Suprapubic skin (tissue), 4 donors: ENCODE measurements at places on chromosomes 4 and X.

- no peak overlapping the region for H3K4me3 ChIP-seq
- no peaks in the 10 kb centered on the region for H3K36me3 ChIP-seq
- no peaks in the 10 kb centered on the region for H3K4me1 ChIP-seq
- H3K27ac ChIP-seq = no peak overlapping the region
- no peak for DNase-seq
- H3K27me3 ChIP-seq = no peaks in the 10 kb centered on the region
Measured at GRCh38 chr4:10697086-10697485, 12.5 kb upstream of the CLNK start.

- DNase-seq = no peak
- H3K27me3 ChIP-seq = no peaks in the 10 kb centered on the region
- no peak overlapping the region for H3K4me3 ChIP-seq
- H3K36me3 ChIP-seq = no peaks in the 10 kb centered on the region
- H3K4me1 ChIP-seq = no peaks in the 10 kb centered on the region
- no peak overlapping the region for H3K27ac ChIP-seq
Measured at GRCh38 chr4:153728151-153728550, 31.7 kb downstream of the RNF175 start.

- no peak overlapping the region for H3K27ac ChIP-seq
- no peak for DNase-seq
- no peaks in the 10 kb centered on the region for H3K36me3 ChIP-seq
- H3K4me1 ChIP-seq = no peaks in the 10 kb centered on the region
- no peak overlapping the region for H3K4me3 ChIP-seq
Measured at GRCh38 chr4:35912174-35912573, 332.1 kb downstream of the ARAP2 start.

- no peak for DNase-seq
- no peak overlapping the region for H3K4me3 ChIP-seq
- H3K27ac ChIP-seq = no peak overlapping the region
- H3K36me3 ChIP-seq = no peaks in the 10 kb centered on the region
Measured at GRCh38 chr4:178955614-178956013, 1513.4 kb upstream of the AGA start.

DNA sequence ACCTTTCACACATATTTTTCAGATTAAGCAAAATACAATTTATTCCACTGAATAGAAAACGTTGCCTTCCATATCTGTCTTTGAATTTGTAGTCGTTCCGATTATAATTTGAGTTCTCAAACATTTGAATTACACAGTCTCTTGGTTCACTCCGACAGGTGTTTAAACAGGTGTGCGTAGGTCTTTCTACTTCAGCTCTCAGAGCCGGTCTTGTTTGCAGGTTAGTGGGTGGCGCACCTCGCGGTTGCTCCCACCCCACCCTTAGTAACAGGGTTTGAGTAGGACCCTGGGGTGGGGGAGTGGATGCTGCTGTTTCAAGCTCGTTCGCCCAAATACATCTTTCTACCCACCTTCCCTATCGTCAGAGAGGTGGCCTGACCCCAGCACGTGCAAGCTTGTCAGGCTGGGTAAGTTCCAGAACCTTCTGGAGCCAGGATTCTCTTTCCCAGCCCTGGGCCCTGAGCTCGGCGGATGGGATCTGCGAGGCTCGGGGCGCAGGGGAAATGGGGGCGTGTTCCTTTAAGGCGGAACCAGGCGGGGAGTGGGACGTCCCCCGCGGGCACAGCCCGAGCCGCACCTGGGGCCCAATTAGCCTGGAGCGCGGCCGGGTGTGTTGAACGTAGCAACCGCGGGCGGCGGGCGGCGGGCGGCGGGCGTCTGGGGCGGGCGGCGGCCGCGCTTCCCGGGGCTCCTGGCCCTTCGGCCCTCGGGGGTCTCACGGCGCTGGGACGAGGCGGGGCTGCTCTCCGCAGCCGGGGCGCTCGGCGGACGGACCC lies at the start of gene FAM149A:
FAM149A (plus strand) TSS at position 591 of the 776 bp plus-strand sequence.
- no peak within 1 kb of the TSS for H3K27ac ChIP-seq
- DNase-seq = no peak
- H3K4me3 ChIP-seq = peak within 1 kb of the TSS; percentile 65
- peaks cover 8% of the 10 kb centered on the region for H3K27me3 ChIP-seq
- peaks cover 16% of the 10 kb centered on the region for H3K4me1 ChIP-seq

DNA sequence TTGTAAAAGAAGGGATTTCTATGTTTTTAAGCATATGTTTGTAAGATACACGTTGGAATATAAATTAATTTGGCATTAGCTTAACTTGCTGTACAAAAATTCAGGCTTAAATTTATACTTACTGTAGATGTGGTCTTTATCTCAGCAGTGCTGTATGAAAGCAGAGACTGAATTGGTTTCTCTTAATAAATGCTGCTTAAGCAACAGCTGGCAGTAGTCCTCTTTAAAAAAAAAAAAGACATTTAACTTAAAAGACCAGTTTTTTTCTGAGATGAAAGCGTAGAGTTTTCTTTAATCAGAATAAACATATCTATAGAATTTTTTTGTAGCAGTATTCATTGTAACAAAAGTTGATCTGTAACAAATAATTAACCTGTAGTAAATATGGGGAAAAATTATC lies 124.6 kb downstream of the RAP1GDS1 start:
- no peaks in the 10 kb centered on the region for H3K36me3 ChIP-seq
- H3K27ac ChIP-seq = no peak overlapping the region
- no peaks in the 10 kb centered on the region for H3K4me1 ChIP-seq
- no peaks in the 10 kb centered on the region for H3K27me3 ChIP-seq

DNA sequence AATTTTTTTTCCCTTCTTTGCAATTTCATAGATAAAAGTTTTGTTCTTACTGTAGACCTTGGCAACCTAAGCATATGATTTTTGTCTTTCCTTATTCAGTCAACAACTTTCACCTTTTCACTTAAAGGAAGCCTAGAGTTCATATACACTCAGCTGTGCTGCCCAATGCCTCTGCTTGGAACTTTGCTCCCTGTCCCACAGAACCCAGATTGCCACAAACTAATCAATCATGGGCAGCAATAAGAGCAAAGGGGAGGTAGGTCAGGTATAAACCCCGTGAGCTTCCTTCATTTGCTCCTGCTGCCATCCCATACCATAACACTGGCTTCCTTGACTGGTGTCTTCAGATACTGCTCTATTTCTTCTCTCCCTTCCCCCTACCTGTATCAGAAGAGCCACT lies 51.0 kb upstream of the BEND2 start:
- H3K27me3 ChIP-seq = no peaks in the 10 kb centered on the region
- no peak for DNase-seq

DNA sequence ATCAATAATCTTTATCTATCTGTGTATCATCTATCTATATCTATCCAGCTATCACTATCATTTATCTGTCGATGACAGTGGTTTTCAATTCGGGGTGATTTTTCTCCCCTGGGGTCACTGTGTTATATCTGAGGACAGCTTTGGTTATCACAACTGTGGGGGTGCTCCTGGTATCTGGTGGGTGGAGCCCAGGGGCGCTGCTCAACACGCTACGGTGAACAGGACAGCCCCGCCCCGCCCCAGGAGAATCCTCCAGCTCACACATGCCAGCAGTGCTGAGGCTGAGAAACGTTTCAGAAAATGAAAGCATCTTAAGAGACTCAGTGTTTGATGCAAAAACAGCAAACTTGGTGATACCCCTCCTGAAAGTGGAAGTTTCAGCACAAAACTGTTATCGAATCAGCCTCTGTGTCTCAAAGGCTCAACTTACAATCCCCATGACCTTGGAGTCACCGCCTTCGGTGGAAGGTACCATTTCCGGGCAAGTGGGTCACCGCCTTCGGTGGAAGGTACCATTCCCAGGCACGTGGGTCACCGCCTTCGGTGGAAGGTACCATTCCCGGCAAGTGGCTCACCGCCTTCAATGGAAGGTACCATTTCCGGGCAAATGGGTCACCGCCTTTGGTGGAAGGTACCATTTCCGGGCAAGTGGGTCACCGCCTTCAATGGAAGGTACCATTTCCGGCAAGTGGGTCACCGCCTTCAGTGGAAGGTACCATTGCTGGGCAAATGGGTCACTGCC lies 315.3 kb downstream of the DHRSX start:
- no peak for DNase-seq
- H3K4me3 ChIP-seq = no peak overlapping the region
- H3K4me1 ChIP-seq = no peaks in the 10 kb centered on the region
- no peaks in the 10 kb centered on the region for H3K27me3 ChIP-seq
- no peak overlapping the region for H3K27ac ChIP-seq

GRCh38 chr4:1771555-1772305 lies 21.4 kb upstream of the FGFR3 start:
- H3K4me1 ChIP-seq = peaks cover 67% of the 10 kb centered on the region
- no peak for DNase-seq
- H3K36me3 ChIP-seq = no peaks in the 10 kb centered on the region
- H3K27me3 ChIP-seq = peaks cover 32% of the 10 kb centered on the region
- no peak overlapping the region for H3K4me3 ChIP-seq
